Stimulated activated effector memory CD8-positive, alpha-beta T cell treated with anti-CD3 and anti-CD28 coated beads, Interleukin-12 subunit alpha, Interleukin-12 subunit beta, amount 100 ng/mL, for 72 hours (primary cell): ENCODE measurements at places on chromosomes 4 and X.

DNA sequence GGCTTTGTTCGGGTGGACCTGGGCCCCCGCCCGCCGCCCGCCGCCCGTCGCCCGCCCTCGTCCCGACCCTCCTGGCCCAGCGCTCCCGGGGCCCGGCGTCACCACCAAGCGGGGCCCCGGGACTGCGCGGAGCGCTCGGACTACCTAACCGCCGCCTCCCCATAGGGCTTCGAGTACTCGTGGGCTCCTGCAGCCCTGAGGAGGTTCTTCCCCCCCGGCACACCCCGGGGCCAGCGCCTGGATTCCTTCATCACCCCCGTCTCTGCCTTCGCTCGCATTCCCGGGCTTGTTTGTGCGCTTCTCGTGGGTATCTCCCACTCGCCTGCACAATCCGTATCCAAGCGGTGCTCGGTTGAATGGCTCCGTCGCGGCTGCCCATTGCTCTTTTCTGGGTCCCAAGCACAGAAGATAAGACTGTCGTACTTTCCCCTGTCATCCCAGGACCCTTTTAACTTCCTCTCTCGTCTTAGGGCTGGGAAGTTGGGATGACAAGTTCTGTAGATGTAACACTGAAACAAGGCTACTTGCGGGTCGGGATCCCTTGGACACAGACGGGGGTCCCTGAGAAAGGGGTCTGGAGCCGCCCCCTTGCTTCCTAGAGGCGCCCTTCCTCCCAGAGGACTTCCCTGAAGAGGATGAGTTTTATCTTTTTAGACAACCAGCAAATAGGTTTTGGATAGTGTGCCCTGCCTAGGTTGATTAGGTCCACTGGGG is 565 bp downstream of the MOB1B start:
- DNase-seq, result no peak

DNA sequence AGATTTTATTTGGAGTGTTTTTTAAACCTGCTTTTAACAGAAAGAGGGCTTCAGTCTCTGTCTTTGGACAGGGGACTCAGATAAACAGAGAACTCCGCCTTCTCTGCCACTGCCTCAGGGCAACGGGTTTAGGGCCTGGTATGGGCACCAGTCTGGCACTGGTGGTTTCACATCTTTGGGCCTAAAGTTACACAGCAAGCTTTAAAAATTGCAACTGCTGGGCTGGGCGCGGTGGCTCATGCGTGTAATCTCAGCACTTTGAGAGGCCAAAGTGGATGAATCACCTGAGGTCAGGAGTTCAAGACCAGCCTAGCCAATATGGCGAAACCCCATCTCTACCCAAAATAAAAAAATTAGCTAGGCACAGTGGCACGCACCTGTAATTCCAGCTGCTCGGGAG is 10.3 kb upstream of the NAT8L start:
- no peak for DNase-seq

DNA sequence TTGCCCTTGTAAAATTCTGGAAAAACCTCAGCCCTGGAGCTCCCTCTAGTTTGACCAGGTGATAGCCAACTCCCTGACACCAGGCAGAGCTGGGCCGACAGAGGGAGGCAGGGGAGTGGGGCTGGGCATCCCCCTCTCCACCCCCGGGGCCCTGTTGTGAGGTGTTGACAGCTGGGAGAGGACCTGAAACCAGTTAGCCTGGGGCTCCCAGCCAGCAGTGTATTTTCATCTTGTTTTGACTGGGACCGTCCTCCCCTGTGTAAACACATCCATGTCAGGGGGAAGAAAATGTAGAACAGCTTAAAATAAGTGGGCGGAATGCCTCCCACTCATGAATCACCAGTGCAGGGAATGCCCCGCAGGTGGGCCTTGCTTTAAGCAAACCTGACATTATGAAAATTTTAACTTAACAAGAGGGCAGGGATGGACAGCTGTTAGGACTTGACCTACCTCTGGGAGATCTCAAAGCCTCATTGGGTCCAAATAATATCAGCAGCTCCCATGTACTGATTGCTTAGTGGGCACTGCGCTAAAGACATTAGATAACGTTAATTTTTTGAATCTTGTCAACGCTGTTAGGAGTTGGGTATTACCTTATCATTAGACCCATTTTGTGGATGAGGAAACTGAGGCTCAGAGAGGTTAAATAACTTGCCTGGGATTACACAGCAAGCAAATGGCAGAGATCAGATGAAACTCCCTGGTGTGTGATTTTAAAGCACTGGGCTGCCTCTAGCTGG is 45.9 kb downstream of the TSC22D3 start:
- DNase-seq, result no peak

DNA sequence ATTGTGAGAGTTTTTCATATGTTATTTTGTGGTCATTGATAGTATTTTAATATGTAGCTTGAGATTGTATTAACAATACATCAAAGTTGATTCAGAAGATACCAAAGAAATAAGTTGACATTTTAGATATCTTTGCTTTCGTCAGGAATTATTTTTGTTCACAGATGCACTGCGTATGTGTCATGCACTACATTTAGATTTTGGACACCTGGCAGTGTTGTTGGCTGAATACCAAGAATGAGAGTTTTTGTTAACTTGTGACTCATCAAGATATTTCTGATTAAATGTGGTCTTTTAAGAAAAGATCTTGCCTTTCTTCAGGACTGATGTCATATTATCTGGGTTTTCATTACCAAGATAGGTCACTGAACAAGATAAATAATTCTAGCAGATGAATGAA is 633.4 kb downstream of the CENPC start:
- DNase-seq, result no peak

DNA sequence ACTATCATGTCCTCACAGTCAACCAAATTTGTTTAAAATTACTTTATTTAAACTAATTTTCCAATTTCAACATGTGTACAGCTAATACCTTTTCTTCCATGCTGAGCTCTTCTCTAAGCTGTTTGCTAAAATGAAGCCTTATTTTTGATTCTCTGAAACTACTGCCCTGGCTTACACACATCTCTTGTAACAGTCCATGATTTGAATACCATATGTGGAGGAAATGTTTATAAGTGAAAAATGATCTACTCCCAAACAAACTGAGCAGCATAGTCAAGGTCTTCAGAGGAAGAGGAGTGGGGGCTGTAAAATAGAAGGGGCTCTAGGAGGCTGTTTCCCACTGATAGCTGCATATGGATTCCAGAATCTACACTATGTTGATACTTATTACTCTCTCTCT is 188.7 kb downstream of the ANKRD50 start:
- DNase-seq, result no peak

DNA sequence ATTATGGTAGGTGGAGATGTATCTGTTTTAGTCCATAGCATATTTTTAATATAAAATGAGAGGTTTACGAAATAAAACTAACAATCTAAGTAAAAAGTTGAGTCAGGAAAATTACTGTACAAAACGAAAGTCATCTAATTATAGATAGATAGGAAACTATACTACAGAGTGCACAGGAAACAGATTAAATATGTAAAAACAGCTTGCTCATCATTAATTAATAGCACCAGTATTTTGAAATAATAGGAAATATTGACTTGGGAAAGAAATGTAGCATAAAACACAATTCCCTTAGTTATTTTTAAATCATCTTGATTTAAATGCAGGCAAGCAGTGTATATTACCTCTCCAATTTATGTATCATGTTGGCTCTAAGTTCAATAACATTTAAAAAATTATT is 227.9 kb downstream of the GPM6A start:
- no peak for DNase-seq

DNA sequence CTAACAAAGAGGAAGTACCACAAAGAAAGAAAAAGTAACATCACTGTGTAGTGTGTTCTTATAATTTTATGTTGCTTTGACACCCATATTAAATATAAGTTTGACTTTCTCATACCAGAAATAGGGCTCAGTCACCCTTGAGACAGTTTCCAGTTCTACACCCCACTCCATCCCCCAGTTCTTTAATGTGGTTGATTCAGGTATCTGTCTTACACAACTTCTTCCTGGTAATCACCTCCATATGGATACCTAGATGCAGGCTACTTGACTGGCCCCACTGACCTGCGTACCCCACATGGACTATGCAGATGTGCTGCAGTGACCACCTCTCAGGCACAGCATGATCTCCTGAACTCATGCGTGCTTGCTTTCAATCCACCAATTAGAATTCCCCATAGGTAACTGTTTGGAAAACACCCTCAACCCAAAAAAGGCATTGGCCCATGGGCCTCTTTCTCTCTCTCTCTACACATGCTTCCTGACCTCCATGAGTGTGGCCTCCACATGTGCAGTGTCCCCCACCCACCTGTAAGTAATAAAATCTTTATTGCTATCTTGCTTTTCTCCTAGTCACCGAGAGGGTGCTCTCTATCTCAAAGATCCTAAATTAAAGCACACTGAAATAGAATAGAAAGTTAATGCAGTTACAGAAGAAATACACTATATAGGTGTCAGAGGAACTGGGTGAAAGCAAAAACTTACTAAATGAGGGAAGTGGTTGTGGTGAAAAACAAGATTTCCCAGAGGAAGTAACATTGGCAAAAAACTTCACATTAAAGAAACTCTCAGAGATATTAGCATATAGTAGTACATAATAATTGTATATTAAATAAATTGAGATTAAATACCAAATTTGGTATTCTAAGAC is 98.4 kb downstream of the ZAR1 start:
- DNase-seq, result no peak

GRCh38 chr4:23937173-23937572 is 47.3 kb upstream of the PPARGC1A start:
- DNase-seq, result no peak
